PC-9 (cell line): ENCODE measurements at places on chromosomes 6 and 20.

GRCh38 chr6:3444276-3445088, 12.4 kb downstream of the SLC22A23 start:
- peak; percentile 38 for DNase-seq

GRCh38 chr20:40572251-40572650, 116.8 kb downstream of the MAFB start:
- no peak for DNase-seq

DNA sequence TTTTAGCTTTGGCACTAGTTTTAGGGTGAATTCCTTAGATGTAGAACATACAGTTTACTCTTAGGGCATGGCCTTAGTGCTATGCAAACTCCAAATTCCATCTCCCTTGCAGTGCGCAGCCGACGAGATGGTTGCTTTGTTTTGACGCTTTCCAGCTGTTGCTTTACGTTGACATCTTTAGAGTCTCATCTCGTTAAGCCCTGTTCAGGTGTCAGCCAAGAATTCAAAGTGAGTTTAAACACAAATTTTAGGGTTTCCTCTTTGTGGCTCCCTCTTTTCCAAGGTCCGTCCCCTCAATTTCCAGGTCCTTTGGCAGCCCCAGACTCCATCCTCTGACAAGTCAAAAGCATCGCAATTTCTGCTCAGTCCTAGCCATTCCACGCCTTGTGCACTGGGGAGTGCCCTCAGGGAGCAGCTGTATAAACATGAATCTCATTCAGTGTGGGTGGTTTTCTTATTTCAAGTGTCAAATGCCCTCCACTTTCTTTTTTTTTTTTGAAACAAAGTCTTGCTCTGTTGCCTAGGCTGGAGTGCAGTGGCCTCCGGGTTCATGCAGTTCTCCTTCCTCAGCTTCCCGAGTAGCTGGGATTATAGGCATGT, 14.1 kb upstream of the MAK start:
- DNase-seq, result no peak

DNA sequence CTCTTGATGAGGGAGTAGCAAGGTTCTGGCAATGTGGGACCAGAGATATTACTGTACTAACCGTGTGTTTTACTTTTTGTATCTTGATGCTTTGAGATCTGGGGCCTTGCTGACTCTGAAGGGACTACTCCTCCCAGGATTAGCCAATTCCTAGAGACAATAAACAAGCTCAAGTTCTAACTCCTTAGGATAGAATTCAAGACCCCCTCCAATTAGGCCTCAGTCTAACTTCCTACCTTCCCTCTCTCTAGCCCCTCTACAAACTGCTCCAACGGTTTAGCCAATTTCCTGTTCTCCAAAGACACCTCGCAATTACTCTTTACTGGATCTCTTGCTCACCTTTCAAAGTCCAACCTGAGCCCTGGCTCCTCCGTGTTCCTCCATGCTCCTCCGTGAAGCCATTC, 158.7 kb upstream of the JARID2 start:
- DNase-seq, result no peak

- no peak for DNase-seq
These were observed 744 bp downstream of the STAU1 start for GRCh38 chr20:49187330-49187850.

DNA sequence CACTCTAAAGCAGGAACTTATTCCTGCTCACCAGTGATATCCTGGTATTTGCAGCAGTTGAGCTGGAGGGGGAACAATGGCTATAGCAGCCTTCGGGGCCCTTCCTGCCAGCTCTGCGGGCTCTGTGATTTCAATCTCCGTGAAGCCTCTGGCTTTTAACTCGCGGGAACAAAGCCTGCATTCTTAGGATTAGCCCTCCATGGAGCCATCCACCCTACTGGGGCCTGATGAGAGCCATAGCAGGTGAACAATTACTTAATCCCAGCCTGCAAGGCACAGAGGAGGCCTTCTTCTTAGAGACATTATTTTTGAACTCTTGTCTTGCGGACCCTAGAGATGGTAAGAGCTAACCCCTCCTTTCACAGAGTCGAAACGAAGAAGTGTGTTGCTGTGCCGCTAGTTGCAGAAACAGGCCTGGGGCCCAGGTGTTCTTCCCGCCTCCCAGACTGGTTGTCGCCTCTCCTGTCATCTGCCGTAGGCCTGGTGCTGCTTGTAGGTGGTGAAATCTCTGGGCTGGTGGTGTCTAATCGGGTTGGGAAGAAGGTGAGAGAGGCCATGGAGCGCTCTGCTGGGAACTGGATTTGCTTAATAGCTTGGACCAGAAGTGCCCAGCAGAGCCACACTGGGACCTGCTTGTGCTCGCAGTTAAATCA, 9.7 kb downstream of the GHRH start:
- no peak for DNase-seq

DNA sequence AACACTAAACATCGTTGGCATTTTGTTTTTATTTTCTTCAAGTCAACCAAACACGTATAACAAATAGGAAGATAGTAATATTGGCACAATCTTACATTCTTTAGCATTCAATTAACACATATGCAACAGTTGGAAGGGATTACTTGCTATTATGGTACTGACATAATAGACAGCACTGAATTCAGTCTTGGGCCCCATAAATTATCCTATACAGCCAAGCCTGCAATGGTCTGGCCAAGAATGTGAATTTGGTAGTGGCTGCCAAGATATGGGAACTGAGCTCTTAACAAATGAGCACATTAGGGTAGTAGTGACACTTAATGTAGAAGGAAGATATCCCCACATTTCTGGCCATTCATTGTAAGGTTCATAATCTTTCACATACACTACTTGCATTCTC, 44.8 kb upstream of the ARHGAP18 start:
- no peak for DNase-seq

- DNase-seq, result peak; percentile 87
These were observed at the start of gene WFDC2 for GRCh38 chr20:45469336-45470261. WFDC2 (plus strand) TSS chr20:45469753; CDS start chr20:45469782, 29 bp downstream.

DNA sequence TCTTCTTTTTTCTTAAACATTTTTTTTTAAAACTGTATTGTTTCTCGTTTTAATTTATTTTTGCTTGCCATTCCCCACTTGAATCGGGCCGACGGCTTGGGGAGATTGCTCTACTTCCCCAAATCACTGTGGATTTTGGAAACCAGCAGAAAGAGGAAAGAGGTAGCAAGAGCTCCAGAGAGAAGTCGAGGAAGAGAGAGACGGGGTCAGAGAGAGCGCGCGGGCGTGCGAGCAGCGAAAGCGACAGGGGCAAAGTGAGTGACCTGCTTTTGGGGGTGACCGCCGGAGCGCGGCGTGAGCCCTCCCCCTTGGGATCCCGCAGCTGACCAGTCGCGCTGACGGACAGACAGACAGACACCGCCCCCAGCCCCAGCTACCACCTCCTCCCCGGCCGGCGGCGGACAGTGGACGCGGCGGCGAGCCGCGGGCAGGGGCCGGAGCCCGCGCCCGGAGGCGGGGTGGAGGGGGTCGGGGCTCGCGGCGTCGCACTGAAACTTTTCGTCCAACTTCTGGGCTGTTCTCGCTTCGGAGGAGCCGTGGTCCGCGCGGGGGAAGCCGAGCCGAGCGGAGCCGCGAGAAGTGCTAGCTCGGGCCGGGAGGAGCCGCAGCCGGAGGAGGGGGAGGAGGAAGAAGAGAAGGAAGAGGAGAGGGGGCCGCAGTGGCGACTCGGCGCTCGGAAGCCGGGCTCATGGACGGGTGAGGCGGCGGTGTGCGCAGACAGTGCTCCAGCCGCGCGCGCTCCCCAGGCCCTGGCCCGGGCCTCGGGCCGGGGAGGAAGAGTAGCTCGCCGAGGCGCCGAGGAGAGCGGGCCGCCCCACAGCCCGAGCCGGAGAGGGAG, 580 bp downstream of the VEGFA start:
- DNase-seq, result peak; percentile 64

GRCh38 chr6:35739645-35740524, 3.1 kb downstream of the ARMC12 start:
- DNase-seq, result no peak

GRCh38 chr6:143079325-143079640, 18.6 kb downstream of the AIG1 start:
- no peak for DNase-seq

GRCh38 chr6:113909224-113909856, 52.2 kb downstream of the MARCKS start:
- DNase-seq, result peak; percentile 57

DNA sequence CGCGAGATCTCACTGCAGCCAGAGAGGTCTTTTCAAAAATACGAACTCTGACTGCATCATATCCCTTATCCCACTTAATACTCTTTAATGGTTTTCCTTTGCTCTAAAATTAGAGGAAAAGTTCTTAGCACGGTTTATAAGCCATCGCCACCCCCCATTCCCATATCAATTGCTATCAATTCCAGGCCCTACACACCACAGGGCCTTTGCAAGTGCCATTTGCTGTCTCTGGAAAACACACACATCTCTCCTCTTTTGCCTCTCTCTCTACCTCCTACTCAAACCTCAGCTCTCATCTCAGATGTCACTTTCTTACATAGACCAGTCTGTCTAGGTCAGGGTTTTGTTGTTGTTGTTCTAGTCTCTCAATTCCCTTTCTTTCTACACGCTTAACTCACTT, 9.8 kb downstream of the SLC22A23 start:
- no peak for DNase-seq

- DNase-seq, result no peak
These were observed 166.0 kb downstream of the RFPL4B start for GRCh38 chr6:112513175-112513574.

DNA sequence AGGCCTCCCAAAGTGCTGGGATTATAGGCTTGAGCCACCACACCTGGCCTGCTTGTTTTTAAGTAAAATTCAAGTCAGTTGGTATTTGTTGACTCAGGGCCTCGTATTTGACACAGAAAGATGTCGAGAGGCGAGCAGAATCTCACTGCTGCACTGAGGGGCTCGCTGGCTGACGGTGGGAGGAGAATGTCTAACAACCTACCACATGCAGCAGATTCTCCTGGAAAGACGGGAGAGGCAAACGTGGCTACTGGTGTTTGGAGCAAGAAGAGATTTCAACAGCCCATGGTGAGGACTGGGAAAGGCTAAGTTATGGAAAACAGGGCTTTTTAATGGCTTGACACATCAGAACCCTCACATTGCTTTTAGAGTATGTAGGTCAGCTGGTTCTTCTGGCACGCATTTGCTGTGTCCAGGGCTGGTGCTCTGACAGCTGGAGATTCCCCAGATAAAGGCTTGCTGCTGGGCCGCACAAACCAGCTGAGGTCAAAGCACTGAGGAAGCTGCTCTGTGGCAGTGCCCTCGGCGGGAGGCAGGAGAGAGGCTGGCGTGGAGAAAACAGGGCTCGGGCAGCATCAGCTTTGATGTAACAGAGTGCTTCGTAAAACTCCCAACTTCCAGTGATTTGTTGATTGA, 84.2 kb upstream of the FRMD1 start:
- DNase-seq, result no peak

GRCh38 chr6:111444794-111445193, 38.2 kb downstream of the REV3L start:
- DNase-seq, result no peak

GRCh38 chr20:31523361-31524283, 9.4 kb downstream of the HM13 start:
- no peak for DNase-seq

GRCh38 chr6:70119218-70119835, 183.6 kb downstream of the COL9A1 start:
- DNase-seq, result no peak

- no peak for DNase-seq
These were observed 6.1 kb upstream of the ULBP3 start for GRCh38 chr6:150075034-150075421.

DNA sequence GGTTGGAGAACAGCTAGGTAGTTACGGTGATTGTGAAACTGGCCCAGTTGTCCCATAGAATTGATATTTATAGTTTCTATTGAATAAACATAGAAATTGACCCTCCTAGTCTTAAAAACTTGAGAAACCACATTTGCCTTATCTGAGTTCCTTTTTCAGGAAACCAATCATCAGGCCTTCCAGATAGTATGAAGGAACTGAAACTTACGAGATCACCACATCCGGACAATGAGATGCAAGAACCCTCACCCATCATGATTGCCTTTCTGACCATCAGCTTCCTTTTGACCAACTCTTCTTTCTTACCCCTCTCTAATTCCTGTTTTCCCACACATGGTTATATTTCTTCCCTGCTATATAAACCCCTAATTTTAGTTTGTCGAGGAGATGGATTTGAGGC, 21.8 kb downstream of the SLC35F1 start:
- DNase-seq, result no peak

GRCh38 chr6:31690231-31691077, 9.6 kb upstream of the LY6G5C start:
- peak; percentile 20 for DNase-seq

DNA sequence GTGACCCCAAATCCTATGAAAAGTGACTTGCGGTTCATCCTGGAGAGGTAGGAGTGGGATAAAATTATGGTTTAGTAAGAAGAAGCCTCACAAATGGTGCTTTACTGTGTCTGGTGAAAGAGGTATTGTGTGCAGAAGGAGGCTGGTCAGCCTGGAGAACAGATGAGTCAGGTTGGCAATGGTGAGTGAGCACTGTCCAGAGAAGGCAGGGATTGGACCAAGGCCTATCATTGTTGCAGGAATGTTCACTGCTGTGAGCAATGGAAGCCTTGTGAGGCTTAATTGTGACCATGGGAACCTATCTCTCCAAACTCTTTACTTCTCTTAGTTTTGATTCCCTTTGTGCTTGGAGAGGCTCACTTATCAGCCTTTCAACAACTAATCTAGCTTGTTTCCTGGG, 89.0 kb upstream of the KCNK16 start:
- no peak for DNase-seq

DNA sequence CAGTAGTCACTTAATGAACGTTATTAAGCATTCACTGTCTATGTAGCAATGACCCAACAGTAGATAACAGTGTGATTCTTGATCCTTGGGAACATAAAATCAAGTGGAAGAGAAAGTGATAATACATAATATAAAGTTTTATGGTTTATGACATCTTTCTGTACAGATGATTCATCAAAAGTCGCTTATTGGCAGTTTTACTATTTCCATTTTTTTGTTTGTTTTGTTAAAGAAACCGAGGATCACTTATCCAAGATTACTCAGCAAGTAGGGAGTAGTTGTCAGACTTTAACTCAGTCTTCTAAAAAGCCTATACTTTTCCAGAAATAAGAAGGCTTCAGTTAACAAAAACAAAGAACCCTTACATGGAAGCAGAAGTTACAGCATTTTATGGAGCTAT, 260.8 kb downstream of the ZFAND3 start:
- DNase-seq, result no peak

DNA sequence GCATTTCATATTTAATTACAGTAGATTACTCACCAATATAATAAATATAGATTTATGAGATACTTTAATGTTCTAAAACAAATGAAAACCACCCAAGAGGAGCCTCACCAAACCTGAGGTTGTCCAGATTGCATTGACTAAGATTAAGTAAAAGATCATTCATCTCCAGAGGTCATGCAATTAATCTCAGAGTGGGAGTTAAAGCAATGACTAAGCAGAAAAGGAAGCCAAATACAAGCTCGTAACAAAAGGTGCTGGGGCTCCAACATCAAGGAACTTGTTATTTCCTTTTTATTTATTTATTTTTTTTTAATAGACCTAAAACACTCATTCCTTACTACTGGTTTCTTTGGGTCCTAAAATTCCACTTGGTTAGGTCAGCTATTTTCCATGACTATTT, 57.7 kb downstream of the RSPO3 start:
- DNase-seq, result peak; percentile 21

- DNase-seq, result no peak
These were observed 43.3 kb downstream of the CHD6 start for GRCh38 chr20:41574802-41575389.

GRCh38 chr20:358891-359555, 12.1 kb downstream of the NRSN2 start:
- no peak for DNase-seq
